Stimulated activated CD8-positive, alpha-beta memory T cell treated with anti-CD3 and anti-CD28 coated beads, Interleukin-15, amount 100 ng/mL, for 48 hours (primary cell): ENCODE measurements at places on chromosomes 1 and 21.

- no peak for DNase-seq
Measured at GRCh38 chr1:210830034-210831028, 303.6 kb downstream of the KCNH1 start.

DNA sequence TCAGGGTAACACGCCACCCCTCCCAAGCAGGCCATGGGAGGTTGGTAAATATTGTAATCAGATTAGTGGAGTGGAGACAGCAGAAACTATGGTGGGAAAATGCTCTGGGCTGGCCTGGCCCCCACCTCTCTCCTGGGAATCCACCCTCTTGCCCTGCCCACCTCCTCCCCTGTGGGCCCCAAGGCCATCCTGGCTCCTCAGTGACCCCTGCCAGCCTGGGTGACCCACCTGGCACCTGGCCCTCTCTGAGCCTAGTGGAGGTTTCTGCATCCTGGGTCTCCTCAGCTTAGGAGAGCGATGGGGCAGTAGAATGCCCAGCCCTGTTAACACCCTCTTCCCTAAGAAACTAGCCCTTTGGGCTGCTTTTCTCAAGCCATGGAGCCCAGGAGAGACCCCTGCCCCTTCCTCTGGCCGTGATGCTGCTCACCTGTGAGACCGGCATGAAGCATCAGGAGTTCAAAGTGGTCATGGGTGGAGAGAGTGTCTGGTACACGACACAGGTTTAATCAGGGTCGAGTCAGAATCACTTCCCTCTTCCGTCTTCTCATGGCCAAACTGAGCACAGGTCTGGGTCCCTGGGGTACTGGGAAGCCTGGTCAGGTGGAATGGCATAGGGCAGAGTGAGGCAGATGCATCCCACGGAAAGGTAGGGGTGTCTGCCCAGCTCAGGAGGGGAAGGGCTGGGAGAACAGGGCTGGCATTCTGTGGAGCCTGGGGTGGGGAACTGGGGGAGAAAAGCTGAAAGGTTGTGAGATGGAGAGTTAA is 10.7 kb upstream of the DMBX1 start:
- DNase-seq, result no peak

GRCh38 chr1:63368131-63368530 is 704 bp downstream of the ALG6 start:
- no peak for DNase-seq

DNA sequence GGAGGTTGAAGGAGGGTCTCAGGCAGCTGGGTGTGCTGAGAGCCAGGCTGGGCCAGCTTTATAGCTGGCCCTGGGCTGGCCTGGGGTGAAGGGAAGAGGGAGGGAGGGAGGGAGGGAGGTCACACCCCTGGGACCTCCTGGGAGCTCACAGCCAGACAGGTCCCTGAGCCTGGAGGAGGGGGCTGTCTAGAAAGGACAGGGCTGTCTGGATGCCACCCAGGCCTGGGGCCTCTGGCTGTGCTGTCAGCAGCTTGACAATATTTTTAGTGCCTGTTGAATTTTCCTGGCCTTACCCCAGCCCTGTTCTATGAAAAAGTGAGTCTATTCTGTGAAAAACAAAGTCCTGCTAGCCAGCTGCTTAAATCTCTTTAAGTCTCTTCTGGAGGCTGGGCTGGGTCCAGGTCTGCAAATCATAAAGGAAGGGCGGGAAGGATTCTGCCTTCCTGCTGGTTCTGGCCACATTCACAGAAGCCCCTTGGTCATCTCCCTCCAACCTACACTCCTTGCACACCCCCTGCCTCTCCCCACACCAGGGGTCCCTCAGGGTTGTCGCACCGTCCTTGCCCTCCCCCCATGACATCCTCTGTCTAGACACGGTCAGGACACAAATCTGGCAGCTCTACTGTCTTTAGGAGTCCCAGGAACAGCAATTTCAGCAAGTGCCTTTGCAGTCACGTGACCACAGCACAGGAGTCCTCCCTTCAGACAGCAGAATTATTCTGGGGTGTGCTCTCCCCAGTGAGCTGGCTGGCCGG is at the start of gene LEFTY2:
TSS of gene LEFTY2 (minus strand) at position 34 of the 755 bp plus-strand sequence. CDS start 80 bp downstream, outside the sequence.
- DNase-seq, result no peak

DNA sequence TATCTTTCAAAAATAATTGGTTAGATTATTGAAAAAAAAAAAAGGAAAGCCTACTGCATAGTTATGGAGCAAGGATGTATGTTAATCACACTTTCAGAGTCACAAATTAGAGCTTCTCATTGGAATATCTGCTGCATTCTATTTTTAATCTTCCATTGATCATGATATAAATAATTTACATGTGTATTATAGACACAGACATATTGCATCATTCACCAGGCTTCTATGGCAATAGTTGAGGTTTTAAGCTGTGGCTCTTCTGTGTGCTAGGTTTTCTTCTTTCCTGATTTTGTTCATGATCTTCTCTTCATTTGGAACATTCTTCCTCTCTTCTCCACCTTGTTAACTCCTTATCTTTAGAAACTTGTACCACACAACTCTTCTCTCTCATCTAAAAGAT is 123.2 kb upstream of the HMCN1 start:
- DNase-seq, result no peak

DNA sequence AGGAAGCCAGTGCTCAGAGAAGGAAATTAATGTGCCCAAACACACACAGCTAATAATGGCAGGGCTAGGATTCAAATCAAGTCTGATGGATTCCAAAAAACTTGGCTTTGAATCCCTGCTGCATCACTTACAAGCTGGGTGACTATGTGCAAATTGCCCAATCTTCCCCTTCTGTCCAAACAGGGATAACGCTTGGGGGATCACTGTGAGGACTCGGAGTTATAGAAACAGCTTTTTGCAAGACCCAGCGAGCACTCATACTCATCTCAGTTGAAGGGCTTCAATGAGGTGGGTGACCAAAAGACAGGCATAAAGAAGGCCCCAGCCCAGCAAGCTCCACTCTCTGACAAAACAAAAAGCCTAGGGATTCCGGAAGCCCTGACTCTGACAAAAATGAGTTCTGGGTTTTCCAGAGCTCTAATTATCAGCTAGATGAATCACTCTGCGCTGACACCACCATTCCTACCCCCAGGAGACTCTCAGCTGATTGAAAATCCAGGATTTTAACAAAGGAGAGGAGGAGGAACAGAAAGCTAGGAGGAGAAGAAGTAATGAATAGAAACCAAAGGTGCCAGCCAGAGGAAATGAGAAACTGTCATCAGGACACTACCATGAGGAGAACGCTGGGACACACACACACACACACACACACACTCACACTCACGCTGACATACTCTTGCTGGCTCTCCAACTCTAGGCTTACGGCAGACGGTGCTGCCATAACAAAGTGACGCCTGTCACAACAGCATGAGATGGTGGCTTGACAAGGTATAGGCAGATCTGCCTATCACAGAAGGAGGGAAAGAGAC is 1.6 kb upstream of the STK40 start:
- DNase-seq, result no peak

- DNase-seq, result no peak
Measured at GRCh38 chr1:115412733-115413132, 74.7 kb upstream of the NGF start.

- no peak for DNase-seq
Measured at GRCh38 chr1:63023171-63023570, 239.2 kb downstream of the ATG4C start.

DNA sequence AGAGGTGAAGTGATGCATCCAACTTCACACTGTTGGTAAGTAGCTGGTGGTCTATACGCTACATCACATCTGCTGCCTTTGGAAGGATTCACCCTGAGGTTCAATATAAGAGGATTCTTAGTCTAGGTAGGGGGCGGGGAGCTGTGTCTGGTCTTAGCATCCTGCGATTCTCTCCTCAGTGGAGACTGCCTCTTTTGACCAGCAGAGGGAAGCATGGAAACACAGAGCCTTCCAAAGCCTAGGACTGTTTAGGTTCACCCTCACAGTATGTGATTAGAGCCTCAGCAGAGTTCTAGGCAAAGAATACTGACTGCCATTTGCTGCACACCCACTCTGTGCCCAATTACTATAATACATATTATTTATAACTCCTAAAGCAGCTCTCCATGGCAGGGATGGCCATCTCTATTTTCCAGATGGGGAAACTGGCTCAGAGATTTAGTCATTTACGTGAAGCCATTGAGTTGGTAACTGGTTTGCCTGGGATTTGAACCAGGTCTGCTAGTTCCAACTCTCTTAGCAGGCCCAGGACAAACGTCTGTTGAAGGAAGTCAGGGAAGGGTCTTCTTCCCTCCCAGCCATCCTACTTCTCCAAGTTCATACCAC is 28.9 kb upstream of the EFCAB14 start:
- no peak for DNase-seq

DNA sequence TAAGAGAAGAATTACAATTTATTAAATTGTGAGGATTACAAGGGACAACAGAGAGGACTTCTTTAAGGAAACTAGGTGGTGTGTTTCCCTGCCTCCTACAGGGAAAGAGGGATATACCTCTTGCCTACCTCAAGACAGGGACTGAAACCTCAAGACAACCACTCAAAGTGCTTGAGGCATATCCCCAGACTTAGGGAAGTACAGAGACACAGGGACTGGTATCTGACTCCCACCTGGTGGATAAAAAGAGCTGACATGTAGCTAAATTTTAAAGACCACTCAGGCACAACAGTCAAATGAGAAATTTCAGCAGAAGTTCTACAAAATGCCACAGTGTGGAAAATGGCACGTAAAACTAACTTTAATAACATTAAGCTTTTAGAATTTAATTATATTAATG is 21.3 kb downstream of the DENND2C start:
- no peak for DNase-seq

DNA sequence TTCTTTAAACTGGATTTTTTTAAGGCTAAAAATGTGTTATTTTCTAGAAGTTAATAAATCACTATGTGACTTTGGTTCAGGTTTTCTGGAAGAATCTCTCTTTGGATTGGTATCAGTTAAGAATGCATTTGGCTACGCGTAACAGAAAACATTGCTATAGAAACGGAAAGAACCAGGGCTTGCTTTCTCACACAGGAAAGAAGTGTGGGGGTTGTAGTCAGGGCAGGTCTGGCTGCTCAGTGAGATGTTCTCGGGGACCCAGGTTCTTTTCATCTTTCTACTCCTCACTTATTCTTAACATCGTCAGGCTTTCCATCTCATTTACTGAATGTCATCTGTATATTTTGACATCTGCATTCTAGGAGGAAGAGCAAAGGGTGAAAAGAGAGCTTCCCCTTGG is 191.4 kb downstream of the ZBTB18 start:
- DNase-seq, result no peak

- no peak for DNase-seq
Measured at GRCh38 chr1:12626888-12627287, 8.9 kb upstream of the DHRS3 start.

DNA sequence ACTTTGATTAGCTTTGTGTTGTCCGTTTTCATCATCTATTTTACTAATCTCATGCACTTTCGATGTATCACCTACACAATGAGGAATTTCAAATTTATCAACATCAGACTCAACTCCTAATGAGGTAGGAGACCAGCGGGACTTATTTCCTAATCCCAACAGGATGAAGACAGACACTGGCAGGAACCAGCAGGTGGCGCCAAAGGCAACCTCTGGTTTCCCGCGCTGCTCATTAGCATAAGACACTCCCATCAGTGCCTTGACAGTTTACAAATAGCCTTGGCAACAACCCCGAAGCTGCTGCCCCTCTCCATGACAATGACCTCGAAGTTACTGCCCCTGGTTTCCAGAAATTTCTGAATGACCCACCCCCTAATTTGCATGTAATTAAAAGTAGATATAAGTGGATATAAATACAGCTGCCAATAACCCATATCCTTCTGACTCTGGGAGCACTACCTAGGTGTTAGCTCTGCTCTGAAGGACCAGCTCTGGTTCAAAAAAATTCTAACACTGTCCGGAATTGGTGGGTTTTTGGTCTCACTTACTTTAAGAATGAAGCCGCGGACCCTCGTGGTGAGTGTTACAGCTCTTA is 974.8 kb downstream of the ADGRL2 start:
- DNase-seq, result peak; percentile 8

DNA sequence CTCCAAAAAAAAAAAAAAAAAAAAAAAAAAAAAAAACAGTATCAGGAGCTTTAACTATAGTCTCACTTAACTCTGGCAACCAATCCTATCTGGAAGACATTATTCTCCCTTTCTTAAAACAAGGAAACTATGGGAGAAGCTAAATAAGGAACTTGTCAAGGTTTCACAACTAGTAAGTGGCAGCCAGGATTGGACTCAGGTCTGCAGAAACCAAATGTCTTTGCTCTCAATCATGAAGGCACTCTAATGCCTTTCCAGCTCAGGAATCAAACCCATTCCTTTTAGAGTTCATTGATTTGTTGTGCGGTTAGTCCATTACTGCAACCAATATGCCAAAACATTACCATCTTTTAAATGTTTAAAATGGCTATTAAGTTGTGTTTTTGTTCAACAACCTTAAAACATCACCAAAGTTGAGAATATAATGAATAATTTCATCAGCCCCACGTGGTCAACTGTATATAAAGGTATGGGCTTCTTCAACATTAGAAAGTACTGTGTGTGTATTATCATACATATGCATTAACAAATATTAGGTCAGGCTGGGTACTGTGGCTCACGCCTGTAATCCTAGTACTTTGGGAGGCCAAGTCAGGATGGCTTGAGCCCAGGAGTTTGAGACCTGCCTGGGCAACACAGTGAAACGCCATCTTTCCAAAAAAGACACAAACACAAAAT is 1.5 kb downstream of the EPRS1 start:
- no peak for DNase-seq

DNA sequence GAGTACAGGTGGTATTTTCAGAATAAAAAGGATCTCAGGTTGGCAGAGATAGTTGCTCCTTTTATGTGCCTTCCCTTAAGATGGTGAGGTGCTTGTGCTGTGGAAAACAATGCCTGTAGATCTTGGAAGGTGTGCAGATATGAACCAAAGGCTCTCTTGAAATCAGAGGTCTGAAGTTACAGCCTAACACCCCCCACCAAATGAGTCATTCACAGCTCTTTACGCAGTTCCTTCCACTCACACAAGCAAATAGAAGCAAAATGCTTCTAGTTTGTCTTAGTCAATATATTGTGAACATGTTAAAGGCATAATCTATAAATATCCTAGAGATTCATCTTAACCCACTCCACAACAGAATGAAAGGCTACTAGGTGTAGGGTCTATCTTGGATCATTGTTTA is 128.9 kb upstream of the NR5A2 start:
- no peak for DNase-seq

GRCh38 chr1:221689138-221689537 is 52.8 kb downstream of the DUSP10 start:
- no peak for DNase-seq

DNA sequence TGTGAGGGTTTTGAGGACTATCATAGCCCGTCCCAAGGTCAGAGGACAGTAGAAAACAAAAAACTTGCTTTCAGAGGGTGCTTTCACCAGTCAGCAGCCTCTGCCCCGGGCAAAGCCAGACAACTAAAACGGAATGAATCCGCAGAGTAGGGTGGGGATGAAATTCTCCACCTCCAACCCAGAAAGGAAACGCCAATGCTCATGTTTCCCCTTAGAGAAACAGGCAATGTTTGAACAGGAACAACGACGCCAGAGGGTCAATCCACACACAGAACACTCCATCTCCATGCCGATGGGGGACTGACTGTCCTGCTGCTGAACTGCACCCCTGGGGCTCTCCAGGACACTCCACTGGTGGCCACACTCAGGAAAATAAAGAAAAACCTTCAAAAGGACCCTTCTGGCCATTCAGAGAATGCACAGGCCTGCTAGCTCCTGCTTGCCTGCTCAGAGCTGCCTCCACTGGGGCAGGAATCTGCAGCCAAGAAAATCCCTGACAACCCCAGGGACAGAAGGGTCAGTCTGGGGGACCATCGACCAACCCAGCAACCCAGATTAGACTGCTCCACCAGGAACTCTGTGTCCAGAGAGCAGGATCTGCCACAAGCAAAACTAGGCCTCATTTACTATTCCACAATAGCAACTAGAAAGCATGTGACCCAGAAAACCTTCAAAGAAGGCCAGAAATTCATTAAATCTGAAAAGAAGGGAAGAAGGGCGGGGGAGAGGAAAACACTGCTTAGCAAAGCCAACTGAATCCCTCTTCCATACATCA is 116.0 kb downstream of the TOMM20 start:
- no peak for DNase-seq
